ENCODE measurements at places on chromosomes 1 and 21.
A peak's percentile ranks its signal among the peaks of the same experiment; 100 is the strongest.

DNA sequence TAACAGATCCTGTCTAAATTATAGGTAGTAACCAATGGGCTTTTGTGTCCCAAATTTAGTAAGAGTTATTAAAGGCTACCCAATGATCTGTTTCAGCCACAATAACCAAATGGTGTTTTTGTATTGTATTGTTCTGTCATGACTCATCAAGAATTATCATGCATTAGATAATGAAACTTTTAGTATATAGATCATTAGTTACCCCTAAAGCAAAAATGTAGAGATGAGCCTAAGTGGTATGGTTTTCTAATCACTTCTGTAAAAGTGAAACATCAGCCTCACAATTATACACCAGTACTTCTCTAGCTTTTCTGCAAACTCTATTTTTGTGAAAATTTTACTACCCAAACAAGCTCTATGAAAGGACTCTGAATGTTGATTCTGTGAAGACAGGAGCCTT is 71.4 kb downstream of the LRRC7 start:
- DNase-seq: no peak

GRCh38 chr1:9019896-9020295 is 6.3 kb downstream of the SLC2A7 start:
- no peak for DNase-seq

GRCh38 chr1:116367256-116367945 is 5.6 kb upstream of the ATP1A1 start:
- DNase-seq: no peak

DNA sequence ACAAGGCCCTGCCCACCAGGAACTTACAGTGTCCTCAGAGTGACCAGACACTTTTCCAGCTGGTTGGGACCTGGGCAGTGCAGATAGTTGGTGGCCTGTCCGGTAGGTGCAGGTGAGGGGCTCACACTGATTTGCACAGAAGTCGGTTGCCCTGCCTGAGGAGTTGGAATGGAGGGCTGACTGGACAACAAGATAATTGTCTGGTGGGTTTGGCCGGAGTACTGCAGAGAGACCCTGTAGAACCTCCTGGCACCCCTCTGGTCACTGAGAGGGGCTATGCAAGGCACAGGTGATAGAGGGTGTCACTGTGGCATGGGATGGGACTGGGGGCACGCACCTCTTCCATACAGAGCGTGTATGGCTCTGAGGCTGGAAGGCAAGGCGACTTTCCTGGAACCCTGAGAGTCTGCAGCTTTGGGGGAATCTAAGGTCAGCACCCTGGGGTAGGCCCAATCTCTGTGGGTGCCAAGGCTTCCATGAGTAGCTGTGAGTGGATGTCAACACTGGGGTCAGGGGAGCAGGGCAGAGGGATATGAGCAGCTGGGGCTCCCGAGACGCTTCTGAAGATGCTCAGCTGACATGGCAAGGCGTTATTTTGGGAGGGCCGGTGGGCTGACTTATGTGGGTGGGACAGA is 7.6 kb upstream of the PLA2G2D start:
- no peak for DNase-seq

GRCh38 chr1:173112129-173112528 is 61.4 kb upstream of the TNFSF18 start:
- DNase-seq: no peak

- DNase-seq: no peak
Observed at GRCh38 chr1:84271441-84272151, 29.9 kb upstream of the SAMD13 start.

DNA sequence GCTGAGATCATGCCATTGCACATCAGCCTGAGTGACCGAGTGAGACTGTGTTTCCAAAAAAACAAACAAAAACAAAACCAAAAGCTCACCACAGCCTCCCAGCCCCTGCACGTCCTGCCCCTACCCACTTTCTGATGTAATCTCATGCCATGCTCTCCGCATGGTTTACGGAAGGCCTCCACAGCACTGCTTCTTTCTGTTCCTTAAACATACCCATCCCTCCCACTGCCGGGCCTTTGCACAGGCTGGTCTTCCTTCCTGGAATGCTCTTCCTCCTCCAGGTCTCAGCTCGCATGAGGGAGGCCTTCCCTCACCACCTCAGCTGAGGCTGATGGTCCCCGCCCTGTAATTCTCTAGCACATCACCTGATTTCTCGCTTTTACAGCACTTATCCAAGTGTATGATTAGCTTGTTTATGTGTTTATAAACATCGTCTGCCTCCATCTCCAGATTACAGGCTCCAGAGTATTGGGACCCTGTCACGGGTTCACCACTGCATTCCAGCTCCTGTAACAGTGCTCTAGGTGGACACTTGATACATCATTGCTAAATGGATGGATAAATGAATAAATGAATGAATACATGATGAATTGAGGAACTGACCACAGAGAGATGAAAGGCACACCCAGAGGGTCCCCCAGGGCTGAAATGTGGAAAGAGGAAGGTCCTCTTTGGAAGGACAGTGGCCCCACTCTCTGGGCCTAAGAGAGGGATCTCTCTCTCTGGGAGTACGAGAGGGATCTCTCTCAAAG is 22.1 kb downstream of the TCEA3 start:
- no peak for DNase-seq

DNA sequence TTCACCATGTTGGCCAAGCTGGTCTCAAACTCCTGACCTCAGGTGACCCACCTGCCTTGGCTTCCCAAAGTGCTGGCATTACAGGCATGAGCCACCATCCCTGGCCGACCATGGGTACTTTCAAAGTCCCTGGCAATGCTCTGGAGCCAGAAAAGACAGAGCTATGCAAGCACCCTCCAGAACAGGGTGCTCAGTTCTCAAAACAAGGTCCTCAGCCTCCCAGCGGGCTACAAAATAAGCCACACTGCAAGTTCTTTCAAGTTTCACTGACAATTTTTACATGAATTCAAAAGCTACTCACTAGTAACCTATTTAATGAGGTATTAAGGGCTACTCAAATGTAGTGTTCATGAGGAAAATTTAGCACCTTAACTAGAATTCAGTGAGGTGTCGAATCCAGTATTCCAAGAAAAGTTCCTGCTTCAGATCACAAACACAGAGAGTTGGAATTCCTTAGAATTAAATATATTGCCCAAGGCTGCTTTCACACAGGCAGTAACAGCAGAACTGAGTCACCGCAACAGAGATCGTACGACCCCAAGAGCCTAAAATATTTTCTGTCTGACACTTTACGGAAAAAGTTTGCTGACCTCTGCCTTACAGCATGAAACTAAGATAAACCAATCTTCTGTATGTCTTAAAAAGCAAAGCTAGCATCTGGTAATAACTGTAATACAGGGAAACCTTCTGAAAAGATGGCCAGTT is 60.7 kb downstream of the HSF2BP start:
- DNase-seq: no peak

DNA sequence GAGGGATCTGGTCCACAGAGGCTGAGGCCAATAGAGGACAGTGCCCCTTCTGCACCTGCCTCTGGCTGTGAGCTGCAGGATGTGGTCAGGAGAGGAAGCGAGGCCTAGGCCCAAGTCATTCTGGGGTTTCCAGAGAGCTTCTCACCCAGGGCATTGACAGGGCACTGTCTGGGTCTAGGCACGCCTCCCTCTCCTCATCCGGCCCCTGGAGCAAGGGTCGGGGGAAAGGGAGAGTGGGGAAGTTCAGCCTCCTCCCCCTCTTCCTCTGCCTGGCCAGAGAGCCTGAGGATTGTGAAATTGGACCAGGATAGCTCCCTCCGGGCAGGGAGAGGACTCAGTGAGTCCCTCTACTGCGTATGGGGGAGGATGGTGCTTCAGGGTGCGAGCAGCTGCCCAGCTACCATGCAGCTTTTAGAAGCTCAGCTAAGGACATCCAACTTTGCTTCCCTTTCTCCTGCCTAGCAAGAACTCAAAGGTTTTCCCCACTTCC is 6.3 kb upstream of the INAVA start:
- DNase-seq: no peak

DNA sequence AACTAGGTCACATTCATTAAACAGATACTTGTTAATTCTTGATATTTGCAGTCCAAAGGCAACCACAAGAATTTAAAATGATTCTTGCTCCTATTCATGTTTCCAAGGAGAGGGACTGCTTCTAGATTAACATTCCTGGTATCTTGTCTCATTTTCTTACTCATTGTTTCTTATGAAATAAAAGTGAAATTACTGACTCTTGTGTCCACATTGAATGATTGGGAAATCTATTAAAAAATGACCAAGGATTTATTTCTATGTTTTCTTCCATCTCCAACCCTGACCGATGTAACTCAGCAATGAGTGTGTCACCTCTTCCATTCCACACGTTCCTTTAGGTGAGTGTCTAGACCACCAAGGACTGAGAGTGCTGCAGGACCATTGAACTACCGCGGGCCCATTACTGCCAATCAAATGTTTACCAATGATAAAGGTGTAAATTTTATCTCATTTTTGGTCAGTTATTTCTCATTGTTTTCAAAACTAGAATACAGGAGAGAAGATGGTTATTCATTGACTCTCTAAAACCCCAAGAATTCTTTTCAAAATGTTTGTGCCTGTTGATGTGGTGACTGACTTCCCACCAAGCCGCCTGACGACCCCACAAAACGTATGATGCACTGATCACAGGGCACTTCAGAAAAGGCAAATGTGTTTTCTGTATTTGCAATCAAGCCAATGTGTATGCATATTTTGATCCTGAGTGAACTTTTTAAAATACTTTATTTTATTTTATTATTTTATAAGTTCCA is 414.6 kb upstream of the PTBP2 start:
- no peak for DNase-seq

GRCh38 chr21:36732217-36732616 is 33.3 kb downstream of the SIM2 start:
- no peak for DNase-seq

GRCh38 chr1:78005755-78006154 is 1.0 kb downstream of the DNAJB4 start:
- peak; percentile 45 for DNase-seq

DNA sequence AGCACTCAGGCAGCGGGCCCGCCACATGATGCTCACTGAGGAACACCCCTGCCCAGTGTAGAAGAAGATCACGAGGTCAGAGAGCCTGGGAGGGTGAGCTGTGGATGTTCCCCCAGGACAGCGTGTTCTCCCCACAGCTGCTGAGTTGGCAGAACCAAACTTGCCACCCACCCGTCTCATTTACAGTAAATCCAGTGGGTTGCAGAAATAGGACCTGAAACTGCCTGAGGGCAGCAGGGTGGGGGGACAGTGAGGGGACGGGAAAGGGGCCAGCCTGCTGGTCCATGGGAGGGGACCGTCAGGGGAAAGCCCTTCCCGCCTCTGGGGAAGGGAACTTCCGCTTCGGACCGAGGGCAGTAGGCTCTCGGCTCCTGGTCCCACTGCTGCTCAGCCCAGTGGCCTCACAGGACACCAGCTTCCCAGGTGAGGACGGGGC is at the start of gene C1QB:
Gene C1QB, plus strand, starts transcription at position 356 of the 436 bp plus-strand sequence. CDS start 6,227 bp downstream, outside the sequence.
- DNase-seq: peak; percentile 43

- DNase-seq: no peak
Observed at GRCh38 chr1:104636581-104636980, 886.9 kb downstream of the AMY1C start.

- DNase-seq: no peak
Observed at GRCh38 chr1:180424848-180425457, 77.4 kb downstream of the ACBD6 start.

GRCh38 chr1:9538669-9539164 is 548 bp upstream of the SLC25A33 start:
- DNase-seq: no peak

- no peak for DNase-seq
Observed at GRCh38 chr21:45403133-45403824, 1.7 kb upstream of the COL18A1 start.

- no peak for DNase-seq
Observed at GRCh38 chr1:17032741-17033140, 21.0 kb upstream of the ATP13A2 start.

GRCh38 chr1:25472471-25472870 is 41.8 kb downstream of the MACO1 start:
- DNase-seq: no peak

- DNase-seq: no peak
Observed at GRCh38 chr1:172019976-172020375, 178.7 kb downstream of the DNM3 start.

DNA sequence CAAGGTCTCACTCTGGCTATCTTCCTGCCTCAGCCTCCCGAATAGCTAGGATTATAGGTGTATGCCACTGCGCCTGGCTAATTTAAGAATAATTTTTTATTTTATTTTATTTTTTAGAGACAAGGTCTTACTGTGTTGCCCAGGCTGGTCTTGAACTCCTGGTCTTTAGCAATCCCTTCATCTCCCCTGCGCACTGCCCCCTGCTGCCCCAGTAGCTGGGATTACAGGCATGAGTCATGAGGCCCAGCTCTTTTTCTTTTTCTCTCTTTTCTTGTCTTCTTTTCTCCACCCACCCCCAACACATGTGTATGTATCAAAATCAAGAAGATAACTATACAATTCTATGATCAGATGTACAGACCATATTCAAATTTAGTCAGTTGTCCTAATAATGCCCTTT is 87.2 kb downstream of the PEX14 start:
- DNase-seq: no peak

DNA sequence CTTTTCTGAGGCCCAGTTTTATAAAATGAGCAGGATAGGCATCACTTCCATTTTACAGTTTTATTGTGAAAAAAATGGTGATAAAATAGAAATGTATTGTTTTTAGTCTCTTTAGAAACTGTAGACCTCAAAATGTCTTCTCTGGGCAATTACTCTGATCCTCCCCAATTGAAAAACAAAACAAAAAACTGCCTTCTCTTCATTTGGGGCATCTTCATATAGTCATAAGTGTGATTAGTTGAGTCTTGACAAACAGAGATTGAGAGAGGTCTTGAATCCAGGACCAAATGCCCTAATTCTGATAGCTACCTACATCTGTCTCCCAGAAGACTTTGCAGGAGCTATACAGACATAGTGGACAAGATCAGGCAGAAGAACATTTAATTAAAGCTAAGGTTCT is 62.9 kb downstream of the LRRC8C start:
- no peak for DNase-seq

GRCh38 chr1:92929461-92929860 is 31.8 kb downstream of the DIPK1A start:
- DNase-seq: no peak

GRCh38 chr1:115748401-115749150 is 19.9 kb downstream of the CASQ2 start:
- DNase-seq: no peak

DNA sequence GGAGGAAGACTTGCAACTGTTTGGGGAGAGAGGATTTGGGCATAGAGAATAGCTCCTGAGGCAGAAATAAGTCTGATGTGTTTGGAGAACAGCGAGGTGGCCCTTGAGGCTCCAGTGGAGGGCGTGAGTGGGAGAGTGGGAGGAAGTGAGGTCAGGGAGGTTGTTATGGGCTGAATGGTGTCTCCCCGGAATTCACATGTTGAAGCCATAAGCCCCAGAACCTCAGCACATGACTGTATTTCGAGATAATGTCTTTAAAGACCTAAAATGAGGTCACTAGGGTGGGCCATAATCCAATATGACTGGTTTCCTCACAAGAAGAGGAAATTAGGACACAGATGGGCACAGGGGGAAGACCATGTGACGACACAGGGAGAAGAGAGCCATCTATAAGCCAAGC is 17.9 kb upstream of the APP start:
- no peak for DNase-seq

DNA sequence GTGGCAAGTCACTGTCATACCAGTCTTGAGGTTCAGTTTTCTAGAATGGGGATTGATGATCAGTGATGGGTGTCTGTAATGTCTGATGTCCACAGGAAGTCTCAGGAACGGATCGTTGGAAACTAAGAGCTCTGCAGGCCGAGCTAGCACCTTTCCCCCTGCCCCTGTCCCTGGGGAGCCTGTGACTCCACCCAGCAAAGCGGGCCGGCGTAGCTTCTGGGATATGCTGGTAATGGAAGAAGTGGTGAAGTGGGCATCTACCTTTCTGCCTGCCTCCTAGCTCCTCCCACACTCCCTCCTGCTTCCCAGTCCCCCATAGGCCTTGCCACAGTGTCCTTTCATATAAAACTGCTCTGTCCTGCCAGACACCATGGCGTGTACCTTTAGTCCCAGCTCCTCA is 13.4 kb downstream of the HYI start:
- DNase-seq: no peak

Data from putamen (tissue), 1 donor.